ENCODE measurements at places on chromosomes 6 and 20. TPM values are rescaled to one million over a fixed set of nuclear protein-coding genes. Genes with fewer than 3 reads are reported as not detected.
A peak's percentile ranks its signal among the peaks of the same experiment; 100 is the strongest.

CENPW gene
- total RNA-seq = 75.4 TPM

HSF2 gene
- total RNA-seq = 17.6 TPM

GPR6 gene
- total RNA-seq = not detected

- no peak for DNase-seq
Measured at GRCh38 chr6:21628160-21628559, 34.6 kb downstream of the SOX4 start.

DNA sequence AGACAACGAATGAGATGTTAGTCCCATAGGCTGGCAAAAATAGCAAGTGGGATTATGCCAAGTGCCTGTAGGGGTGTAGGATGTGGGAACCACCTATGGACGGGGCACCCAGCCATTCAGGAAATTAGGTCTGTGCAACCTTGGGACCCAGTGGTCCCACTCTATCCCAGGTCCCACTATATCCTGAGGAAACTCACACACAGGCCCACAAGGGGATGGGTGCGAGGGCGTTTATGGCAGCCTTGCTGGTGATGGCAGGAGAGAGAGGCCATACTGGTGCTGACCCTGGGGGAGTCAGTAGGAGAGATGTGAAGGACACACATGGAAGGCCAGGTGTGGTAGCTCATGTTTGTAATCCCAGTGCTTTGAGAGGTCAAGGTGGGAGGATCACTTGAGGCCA is 163.6 kb downstream of the EYA2 start:
- DNase-seq = no peak

GRCh38 chr6:134520181-134521115 is 202.5 kb upstream of the SGK1 start:
- DNase-seq = no peak

- DNase-seq = no peak
Measured at GRCh38 chr20:10972219-10972860, 298.5 kb upstream of the JAG1 start.

GRCh38 chr6:1917626-1918371 is 308.1 kb downstream of the FOXC1 start:
- DNase-seq = peak; percentile 32

GRCh38 chr6:32669240-32669639 is 2.8 kb upstream of the HLA-DQB1 start:
- DNase-seq = no peak

- DNase-seq = peak; percentile 35
Measured at GRCh38 chr6:107330168-107330567, 129.2 kb downstream of the PDSS2 start.

GRCh38 chr6:118776607-118777549 is 117.1 kb upstream of the ASF1A start:
- DNase-seq = peak; percentile 81

- DNase-seq = no peak
Measured at GRCh38 chr6:30895343-30895742, 11.0 kb downstream of the DDR1 start.

UFL1 gene
- 15.8 TPM for total RNA-seq

MTFR2 gene
- 27.2 TPM for total RNA-seq

- DNase-seq = no peak
Measured at GRCh38 chr6:82863781-82864180, 201.9 kb downstream of the UBE3D start.

LRRN4 gene
- not detected for total RNA-seq

GRCh38 chr6:99821164-99821563 is 172.9 kb downstream of the MCHR2 start:
- DNase-seq = no peak

OLIG3 gene
- total RNA-seq = 0.34 TPM

DNA sequence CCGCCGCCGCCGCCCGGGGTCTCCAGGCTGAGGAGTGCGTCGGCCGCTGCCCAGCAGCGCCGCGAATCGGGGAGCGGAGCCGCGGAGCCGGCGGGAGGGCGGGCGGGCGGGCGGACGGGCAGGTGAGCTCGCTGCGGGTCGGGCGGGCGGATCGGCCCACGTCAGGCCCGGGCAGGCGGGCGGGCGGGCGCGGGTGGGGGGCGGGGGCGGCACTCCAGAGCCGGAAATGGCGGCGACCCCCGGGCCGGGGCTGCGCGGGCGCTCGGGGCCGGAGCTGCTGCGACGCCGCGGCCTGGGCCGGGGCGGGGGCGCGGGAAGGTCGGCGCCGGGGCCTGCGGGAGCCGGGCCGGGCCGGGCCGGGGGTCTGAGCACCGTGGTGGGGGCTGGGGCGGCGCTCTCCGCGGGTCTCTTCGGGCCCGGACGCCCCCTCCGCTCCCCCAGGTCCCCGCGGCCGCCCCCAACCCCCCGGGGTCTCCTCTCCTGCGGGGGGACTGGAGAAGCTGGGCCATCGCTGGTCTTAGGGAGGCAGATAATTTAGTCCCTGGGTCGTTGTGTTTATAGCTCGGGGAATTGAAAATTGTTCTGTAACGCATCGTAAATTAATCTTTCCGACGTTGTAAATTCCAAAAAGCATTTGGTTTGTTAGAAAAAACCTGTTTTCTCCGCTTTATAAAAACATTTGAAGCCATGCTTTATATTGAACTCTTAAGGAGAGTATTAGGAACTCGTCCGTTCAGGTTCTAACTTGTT is 451 bp downstream of the DNAJC5 start:
- no peak for DNase-seq

- no peak for DNase-seq
Measured at GRCh38 chr20:24042646-24043045, 54.1 kb upstream of the GGTLC1 start.

DNA sequence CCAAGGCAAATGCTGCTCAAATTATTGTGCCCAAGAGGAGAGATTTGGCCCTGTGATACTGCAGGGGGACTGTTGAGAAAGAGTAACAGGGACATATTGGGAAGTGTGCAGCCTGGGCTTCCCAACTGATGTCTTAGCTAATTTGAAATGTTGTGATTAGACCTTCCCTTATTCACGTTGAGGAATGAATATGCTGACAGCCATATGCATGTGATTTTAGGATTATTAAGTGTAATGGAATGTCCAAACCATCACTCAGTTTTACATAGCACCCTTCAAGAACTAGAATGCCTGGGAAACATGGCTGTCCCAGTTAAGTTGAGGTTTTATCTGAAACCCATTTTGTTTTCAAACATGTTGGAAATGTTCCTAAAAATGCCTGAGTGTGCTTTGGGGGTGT is 81.4 kb downstream of the CARMIL1 start:
- DNase-seq = no peak

DNA sequence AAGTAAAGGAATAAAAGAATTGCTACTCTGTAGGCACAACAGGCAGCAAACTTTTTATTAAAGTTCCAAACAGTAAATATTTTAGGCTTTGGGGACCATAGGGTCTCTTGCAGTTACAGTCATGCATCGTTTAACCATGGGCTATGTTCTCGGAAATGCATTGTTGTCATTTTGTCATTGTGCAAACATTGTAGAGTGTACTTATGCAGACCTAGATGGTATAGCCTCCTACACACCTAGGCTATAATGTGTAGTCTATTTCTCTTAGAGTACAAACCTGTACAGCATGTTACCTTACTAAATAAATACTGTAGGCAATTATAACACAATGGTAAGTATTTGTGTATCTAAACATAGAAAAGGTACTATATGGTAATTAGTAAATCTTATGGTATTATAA is 54.7 kb downstream of the CDS2 start:
- DNase-seq = no peak

MCCD1 gene
- not detected for total RNA-seq

PDE7B gene
- total RNA-seq = 0.34 TPM

CRYBG1 gene
- total RNA-seq = 34.9 TPM

DNA sequence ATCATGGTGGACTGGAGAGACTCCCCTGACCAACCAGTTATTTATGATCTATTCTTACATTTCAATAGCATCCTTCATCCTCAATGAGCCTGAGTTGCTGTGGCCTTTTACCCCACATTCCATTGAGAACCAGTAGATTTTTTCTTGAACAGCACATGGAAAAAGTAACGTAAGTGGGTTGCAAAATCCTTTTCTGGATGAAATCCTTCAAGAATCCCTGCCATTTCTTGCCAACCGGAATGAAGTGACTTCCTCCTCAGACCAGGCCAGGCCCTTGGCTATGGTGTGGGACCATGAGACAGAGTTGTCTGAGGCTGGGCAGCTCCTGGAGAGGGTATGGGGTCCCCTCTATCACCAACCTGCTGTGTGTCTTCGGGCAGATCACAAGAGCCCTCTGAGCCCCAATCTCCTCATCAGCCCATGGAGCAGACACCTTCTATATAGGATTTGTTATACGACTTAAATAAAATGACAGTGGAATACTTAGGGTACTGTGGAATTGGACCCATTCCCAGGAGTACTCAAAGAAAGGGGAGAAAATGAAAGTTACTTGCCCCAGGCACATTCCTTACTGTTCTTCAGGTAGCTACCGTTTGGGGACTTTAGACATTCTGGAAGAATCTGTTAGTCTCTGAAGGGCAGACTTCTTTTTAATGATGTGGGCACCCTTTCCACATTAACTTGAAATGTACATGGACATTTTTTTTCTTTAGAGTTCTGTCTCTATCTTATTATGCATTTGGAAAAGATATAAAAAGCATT is 10.9 kb downstream of the EYA2 start:
- no peak for DNase-seq

SLC22A3 gene
- not detected for total RNA-seq

DNA sequence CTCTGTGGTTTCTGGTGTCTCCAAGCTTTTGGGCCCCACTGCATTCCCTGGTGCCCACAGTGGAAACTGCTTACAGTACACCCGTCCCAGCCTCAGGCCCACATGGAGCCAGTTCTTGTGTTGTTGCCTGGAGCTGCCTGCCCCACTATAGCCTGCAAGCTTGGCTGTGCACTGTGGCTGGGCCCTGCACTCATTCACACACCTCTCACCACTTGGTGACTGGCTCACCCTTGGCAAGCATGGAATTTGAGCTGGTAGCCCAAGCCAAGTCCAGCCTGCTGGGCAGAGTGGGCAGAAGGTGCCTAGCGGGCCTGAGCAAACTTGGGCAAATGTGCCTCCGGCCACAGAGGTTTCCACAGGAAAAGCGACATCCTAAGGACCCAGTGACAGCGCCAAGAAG is 472.3 kb downstream of the MMUT start:
- DNase-seq = no peak

GRCh38 chr20:13515796-13516558 is 122.8 kb downstream of the TASP1 start:
- no peak for DNase-seq

GRCh38 chr6:132147530-132148011 is 196.4 kb upstream of the CCN2 start:
- DNase-seq = no peak

HCRTR2 gene
- total RNA-seq = not detected

GRCh38 chr20:9400171-9401025 is 114.0 kb upstream of the LAMP5 start:
- no peak for DNase-seq

DNA sequence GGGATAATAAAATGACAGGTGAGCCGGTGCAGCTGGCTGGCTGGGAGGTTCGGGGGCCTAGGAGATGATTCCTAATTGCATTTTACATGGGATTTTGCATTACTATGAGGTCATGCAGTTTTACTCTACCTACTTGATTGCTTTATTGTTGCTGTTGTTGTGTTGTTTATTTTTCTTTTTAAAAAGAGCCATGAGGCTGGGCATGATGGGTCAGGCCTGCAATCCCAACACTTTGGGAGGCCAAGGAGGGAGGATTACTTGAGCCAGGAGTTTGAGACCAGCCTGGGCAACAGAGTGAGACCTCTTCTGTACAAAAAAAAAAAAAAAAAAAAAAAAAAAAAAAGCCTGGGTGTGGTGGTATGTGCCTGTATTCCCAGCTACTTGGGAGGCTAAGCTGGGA is 104.8 kb downstream of the GJA1 start:
- DNase-seq = no peak

- no peak for DNase-seq
Measured at GRCh38 chr20:45183084-45183483, 8.4 kb downstream of the PI3 start.

DNA sequence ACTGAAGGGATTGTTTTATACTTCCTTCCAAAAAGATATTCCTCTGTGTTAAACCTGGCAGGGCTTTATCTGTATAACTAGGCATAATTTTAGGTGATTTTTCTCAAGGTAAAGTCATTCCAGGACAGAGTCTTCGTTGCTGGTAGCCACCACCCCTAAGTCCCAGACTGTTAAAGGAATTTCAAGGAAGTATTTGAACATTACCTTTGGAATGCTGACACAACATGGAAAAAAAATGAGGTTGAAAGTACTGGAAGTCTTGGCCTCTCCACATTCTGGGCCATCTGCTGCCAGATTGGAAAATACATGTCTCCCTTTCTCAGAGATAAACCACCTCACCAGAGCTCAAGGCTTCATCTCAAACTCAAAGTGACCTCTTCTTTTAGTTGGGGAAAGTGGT is 27.0 kb upstream of the ETV7 start:
- no peak for DNase-seq

GRCh38 chr6:97316978-97317377 is 34.0 kb upstream of the MMS22L start:
- no peak for DNase-seq

GRCh38 chr6:31568537-31568961 is 3.5 kb upstream of the LTA start:
- peak; percentile 86 for DNase-seq

HLA-DRA gene
- 31.3 TPM for total RNA-seq

DNA sequence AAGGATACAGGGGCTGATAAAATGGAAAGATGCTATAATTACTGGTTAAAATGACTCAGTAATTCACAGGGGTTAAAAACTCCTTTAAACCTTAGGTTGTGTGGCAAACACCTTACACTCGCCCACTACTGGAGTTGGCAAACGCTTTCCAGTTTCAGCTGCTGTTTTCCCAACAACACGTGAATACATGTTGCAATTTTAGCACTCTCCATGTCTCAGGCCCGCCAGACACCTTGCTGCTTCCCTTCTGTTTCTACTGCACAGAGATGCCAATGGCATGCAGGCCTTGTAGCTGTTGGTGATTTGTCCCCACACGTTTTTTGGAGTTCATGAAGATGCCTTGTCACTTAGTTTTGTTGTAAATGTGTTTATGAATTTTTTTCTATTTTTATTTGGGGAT is 5.3 kb upstream of the TTPAL start:
- no peak for DNase-seq

DNA sequence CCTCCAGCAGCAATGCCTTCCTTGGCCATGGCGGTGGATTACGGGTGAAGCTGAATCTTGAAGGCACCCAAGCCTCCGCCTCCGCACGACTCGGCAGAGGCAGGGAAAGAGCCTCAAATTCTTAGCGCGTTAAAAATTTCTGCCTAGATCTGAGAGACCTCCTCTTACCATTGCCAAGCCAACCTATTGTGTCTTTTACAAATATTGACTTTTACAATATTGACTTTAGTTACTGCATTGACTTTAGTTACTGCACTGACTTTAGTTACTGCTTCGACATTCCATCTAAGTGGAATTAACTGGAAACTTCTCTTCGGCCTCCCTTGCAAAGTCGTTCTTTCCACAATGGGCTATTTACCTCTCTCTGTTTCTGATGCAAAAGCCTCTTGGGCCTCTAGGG is 13.8 kb upstream of the AKAP12 start:
- DNase-seq = no peak
